ENCODE measurements at places on chromosomes 1 and 21. TPM values are rescaled to one million over a fixed set of nuclear protein-coding genes. Genes with fewer than 3 reads are reported as not detected.

- DNase-seq = no peak
These were observed 241.0 kb downstream of the PTPRC start for GRCh38 chr1:198879711-198880306.

DNA sequence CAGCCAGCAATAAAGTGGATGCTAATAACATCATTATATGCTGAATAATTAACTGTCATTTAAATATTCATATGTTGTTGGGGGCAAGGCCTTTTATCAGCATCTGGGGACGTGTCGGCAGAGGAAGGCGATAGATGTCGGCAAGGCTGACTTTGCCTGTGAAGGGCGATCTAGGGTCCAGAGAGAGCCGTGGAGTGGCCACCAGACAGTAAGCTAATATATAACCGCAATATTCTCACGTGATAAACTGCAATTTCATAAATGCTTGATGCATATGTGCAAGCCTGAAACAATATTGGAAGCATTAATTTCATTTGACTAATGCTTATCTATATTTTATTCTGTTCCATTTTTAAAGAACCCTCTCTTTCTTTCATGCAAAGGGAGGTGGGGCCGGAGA is 141.0 kb upstream of the POU3F1 start:
- no peak for DNase-seq

GRCh38 chr21:24220446-24220845 is 1386.8 kb downstream of the MRPL39 start:
- no peak for DNase-seq

Gene NPHS2
- not detected for total RNA-seq

Gene SON
- 259 TPM for total RNA-seq

All from WTC11 (cell line).